ENCODE measurements at places on chromosomes 5 and 9. TPM values are rescaled to one million over a fixed set of nuclear protein-coding genes. Genes with fewer than 3 reads are reported as not detected.

DNA sequence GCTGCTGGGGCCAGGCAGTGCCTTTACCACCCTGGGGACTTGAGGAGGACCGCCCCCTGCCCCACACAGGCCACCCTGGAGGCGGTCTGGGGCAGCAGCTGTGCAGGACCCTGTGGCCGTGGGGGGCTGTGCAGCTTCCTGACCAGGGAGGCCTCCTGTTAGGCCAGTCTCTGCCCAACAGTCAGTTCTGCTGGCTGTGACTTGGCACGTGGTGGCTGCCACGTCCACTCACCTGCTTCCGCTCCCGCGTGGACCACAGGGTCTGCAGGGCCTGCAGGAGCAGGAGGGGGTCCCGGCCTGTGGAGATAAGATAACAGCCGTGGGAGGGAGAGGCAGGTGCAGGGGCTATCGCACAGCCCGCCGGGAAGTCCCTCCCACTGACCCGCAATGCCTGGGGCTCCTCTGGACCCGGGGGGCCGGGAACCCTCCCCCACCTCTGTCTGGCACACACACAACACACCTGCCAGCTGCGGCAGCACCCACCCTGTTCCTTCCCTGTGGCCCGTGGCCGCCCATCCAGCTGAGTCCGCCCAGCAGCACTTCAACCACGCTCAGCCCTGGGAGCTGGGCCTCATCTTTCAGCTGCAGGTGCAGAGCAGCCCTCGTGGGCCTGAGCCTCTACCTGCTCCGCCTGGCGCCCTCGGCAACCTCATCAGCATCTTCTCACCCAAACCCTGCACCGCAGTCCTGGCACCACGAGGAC lies 39.7 kb downstream of the EXD3 start:
- peak; percentile 26 for DNase-seq

Gene OR1J4
- under 0.01 TPM for total RNA-seq

GRCh38 chr9:77944556-77945243 lies 86.9 kb downstream of the GNAQ start:
- peak; percentile 80 for DNase-seq

DNA sequence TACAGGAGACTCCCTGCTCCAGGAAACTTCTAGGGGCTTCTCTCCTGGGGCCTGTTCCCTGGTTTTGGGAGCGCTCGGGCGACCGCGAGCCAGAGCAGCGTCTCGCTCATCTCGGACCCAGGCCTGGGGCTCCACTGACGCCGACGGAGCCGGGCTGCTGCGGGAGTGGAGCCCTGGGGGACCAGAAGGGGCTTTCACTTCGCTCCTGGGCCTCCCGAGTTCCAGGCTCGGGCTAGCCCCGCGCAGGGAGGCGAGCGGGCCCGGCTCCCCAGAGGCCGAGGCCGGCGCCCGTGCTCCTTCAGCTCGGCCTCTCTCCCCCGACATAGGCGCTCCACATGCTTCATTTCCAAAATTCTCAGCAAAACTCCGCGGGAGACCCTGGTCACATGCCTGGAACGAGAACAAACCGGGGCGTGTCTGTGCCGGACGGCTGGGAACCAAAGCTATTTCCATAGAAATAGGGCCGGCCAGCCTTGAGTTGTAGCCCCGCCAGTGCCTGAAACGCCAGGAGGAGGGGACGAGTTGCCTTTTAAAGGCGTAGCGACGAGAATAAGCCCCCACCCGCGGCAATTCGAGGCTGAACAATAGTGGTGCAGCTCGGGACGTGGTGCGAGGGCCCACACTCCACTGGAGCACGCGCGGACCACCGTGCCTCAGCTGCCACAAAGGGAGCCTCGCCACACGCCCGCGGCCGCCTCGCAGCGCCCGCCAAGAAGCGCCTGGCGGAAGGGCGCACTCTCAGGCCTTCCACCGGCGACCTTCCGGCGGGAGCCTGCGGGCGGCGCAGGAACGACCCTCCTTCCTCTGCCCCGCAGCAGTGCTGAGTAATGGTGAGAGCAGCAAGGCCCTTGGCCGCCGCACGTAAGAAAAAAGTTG lies 1.1 kb upstream of the G3BP1 start:
- no peak for DNase-seq

DNA sequence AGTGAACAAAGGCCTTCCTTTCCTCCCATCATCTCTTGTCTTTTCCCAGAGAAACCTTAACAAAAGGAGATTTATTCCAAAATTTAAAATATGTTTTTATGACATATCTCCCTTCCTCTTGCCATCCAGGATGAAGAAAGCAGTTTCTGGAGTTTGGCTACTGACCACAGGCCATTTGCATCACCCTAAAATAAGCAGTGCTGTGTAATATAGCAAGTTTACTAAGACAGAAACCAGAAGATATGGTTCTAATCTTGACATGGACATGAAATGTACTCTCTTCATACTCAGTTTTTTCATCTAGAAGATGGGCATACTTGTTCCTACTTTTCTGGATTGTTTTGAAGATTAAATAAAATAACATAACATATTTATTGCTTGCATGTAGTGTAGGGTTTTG lies 50.2 kb upstream of the ZFAND5 start:
- DNase-seq = no peak

GRCh38 chr5:179190851-179191505 lies 130.8 kb downstream of the ZNF354C start:
- DNase-seq = no peak

Gene SLC36A3
- total RNA-seq = not detected

DNA sequence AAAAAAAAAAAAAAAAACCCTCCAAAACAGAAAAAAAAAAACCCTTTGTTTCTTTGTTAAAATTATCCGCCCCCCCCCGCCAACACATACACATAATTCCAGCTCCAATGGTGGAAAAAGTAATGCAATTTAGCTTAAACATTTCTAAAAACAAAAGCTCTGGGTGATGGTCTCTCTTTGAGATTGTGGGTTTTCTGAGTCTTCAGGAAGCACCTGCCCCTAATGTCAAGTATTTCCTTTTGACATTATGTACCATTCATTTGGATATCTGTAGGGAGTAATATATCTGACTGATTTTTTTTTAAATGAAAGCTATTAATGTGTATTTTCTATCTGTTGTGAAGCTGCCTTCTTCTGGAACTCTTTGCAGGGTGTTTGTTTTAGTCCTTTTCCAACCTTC lies 389.7 kb downstream of the TAF11L14 start:
- no peak for DNase-seq

Gene MYORG
- total RNA-seq = 1.3 TPM

GRCh38 chr9:107683566-107683965 lies 194.0 kb upstream of the KLF4 start:
- DNase-seq = no peak

DNA sequence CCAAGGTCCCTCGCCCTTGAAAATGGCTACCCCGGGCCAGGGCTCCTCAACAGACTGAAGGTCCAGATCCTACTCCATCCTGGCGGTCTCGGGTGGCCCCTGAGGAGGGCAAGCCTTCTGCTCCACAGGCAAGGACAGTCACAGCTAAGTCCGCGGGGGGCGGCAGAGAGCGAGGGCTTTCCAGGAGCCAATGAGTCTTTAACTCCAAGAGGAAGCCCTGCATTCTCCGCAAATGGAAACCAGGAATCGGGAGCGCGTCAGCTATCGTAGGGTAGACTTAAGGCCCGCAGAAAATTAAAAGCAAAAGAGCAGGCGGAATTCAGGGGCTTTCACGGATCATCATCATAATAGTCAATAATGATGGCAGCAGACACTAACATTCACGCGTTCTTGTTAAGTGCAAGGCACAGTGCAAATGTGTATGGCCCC lies 87.8 kb upstream of the TNFAIP8 start:
- peak; percentile 98 for DNase-seq

DNA sequence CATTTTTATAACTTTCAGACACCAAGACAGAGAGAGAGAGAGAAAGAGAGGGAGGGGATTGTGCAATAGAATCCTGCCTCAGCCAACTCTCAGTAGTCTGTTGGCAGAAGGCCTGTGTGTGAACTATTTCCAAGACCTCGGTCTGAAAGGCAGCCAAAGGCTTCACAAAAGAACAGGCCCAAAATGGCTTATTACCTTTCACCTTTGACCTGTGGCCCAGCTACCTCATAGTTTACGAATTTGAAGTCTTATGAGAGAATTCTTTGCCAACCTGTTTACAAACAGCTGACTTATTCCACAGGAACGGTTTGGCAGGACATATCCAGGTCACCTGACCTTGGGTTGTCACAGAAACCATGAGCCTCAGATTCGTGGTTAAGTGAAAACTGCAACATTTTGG lies 48.6 kb downstream of the NR2F1-AS1 start:
- DNase-seq = no peak

GRCh38 chr5:179618923-179619554 lies 4.4 kb downstream of the HNRNPH1 start:
- no peak for DNase-seq

GRCh38 chr9:3088219-3088618 lies 244.3 kb upstream of the PUM3 start:
- DNase-seq = no peak

Gene STC2
- 0.27 TPM for total RNA-seq
